ENCODE measurements at places on chromosomes 11 and 22. TPM values are rescaled to one million over a fixed set of nuclear protein-coding genes. Genes with fewer than 3 reads are reported as not detected.

TENM4 gene
- total RNA-seq: 0.17 TPM

ANKK1 gene
- total RNA-seq: not detected

ME3 gene
- total RNA-seq: 19.7 TPM

TMPRSS6 gene
- total RNA-seq: not detected

TP53I11 gene
- total RNA-seq: 44.7 TPM

APOL5 gene
- not detected for total RNA-seq

ADM2 gene
- 0.51 TPM for total RNA-seq

OR51F2 gene
- not detected for total RNA-seq

SPDYC gene
- not detected for total RNA-seq

WNT11 gene
- 1.7 TPM for total RNA-seq

GLYATL1B gene
- not detected for total RNA-seq

TRIM51 gene
- total RNA-seq: not detected

APOA5 gene
- not detected for total RNA-seq

CHST1 gene
- total RNA-seq: 1.9 TPM

UCP3 gene
- 1.3 TPM for total RNA-seq

MRGPRX4 gene
- total RNA-seq: not detected

SLC37A4 gene
- 12.2 TPM for total RNA-seq

OR51B2 gene
- total RNA-seq: not detected

PHLDA2 gene
- total RNA-seq: 113 TPM

DENND6B gene
- 2.7 TPM for total RNA-seq

KRTAP5-2 gene
- not detected for total RNA-seq

SERHL2 gene
- 0.28 TPM for total RNA-seq

C11orf65 gene
- total RNA-seq: 0.50 TPM

RASSF10 gene
- 2.1 TPM for total RNA-seq

SLC1A2 gene
- total RNA-seq: 0.27 TPM

OSM gene
- total RNA-seq: not detected

MEN1 gene
- 26.2 TPM for total RNA-seq

AP2A2 gene
- total RNA-seq: 39.1 TPM

LRRN4CL gene
- 0.24 TPM for total RNA-seq

PHOX2A gene
- not detected for total RNA-seq

PKP3 gene
- total RNA-seq: 41.0 TPM

BTBD18 gene
- not detected for total RNA-seq

Measured in A549 treated with Mapracorat at 1 μM for 4 hours (cell line).